T-helper 17 cell (primary cell): ENCODE measurements at places on chromosomes 6 and 20.

- H3K27me3 ChIP-seq: no peaks in the 10 kb centered on the region
- no peak overlapping the region for H3K4me3 ChIP-seq
- peaks cover 9% of the 10 kb centered on the region for H3K36me3 ChIP-seq
- no peak overlapping the region for H3K27ac ChIP-seq
- H3K4me1 ChIP-seq: peaks cover 6% of the 10 kb centered on the region
Measured at GRCh38 chr20:2987861-2988260, 55.6 kb upstream of the GNRH2 start.

GRCh38 chr6:31690231-31691077, 9.6 kb upstream of the LY6G5C start:
- H3K4me3 ChIP-seq: peak overlapping the region; percentile 49
- H3K27ac ChIP-seq: peak overlapping the region; percentile 34
- H3K27me3 ChIP-seq: no peaks in the 10 kb centered on the region

GRCh38 chr6:66771626-66772025, 1064.6 kb upstream of the EYS start:
- no peak overlapping the region for H3K4me3 ChIP-seq
- no peaks in the 10 kb centered on the region for H3K4me1 ChIP-seq

- H3K36me3 ChIP-seq: no peaks in the 10 kb centered on the region
- H3K27ac ChIP-seq: no peak overlapping the region
- H3K4me1 ChIP-seq: peaks cover 38% of the 10 kb centered on the region
- DNase-seq: no peak
- no peaks in the 10 kb centered on the region for H3K27me3 ChIP-seq
- no peak overlapping the region for H3K4me3 ChIP-seq
Measured at GRCh38 chr6:32947552-32948465, 5.1 kb downstream of the HLA-DMA start.

GRCh38 chr6:22082218-22082617, 214.6 kb downstream of the PRL start:
- no peak overlapping the region for H3K27ac ChIP-seq
- no peaks in the 10 kb centered on the region for H3K4me1 ChIP-seq
- DNase-seq: no peak
- H3K4me3 ChIP-seq: no peak overlapping the region

DNA sequence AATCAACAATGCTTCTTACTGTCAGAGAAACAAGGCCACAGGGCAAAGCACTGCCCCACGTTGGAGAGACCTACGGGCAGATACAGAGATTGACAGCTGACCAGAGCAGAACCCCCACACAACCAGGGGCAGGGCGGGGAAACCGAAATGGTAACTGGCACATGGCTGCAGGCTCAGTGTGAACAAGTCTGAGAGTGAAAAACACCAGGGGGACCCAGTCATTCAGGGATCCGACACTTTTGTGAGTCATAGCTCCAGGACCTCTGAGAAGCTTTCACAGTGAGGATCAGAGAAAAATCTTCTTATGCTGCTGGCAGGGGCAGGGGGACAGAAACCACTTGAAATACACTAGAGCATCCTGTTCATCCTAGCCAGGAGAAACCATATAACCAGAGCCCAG, 254.2 kb downstream of the C6orf118 start:
- H3K4me1 ChIP-seq: no peaks in the 10 kb centered on the region
- no peak overlapping the region for H3K27ac ChIP-seq
- DNase-seq: no peak
- H3K36me3 ChIP-seq: no peaks in the 10 kb centered on the region

DNA sequence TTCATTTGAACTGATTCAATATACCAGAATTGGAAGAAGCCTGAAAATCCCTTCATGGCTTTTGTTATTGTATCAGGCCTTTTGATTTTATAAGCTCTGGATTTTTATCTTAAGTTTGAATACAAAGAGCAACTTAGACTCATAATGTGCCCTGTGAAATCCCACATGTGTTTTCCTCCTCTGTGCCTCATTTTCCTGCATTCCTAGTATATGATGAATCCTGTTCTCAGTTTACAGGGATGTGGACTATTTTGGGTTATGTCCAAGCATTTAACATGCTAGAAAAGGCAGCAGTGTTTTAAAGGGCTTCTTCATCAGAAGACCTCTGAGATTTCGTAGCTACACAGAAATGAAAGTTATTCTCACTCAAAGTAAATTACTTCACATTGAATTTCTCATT, 455.0 kb downstream of the RFPL4B start:
- no peak overlapping the region for H3K27ac ChIP-seq
- no peaks in the 10 kb centered on the region for H3K36me3 ChIP-seq
- H3K27me3 ChIP-seq: no peaks in the 10 kb centered on the region
- H3K4me1 ChIP-seq: no peaks in the 10 kb centered on the region
- H3K4me3 ChIP-seq: no peak overlapping the region
- no peak for DNase-seq

DNA sequence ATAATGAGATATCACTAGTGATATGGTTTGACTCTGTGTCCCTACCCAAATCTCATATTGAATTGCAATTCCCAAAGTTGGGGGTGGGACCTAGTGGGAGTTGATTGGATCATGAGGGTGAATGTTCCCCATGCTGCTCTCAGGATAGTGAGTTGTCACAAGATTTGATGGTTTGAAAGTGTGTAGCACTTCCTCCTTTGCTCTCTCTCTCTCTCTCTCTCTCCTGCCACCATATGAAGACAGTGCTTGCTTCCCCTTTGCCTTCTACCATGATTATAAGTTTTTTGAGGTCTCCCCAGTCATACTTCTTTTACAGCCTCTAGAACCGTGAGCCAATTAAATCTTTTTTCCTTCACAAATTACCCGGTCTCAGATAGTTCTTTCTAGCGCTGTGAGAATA, 1002.0 kb upstream of the ADGRB3 start:
- H3K36me3 ChIP-seq: no peaks in the 10 kb centered on the region
- H3K27me3 ChIP-seq: no peaks in the 10 kb centered on the region
- H3K4me1 ChIP-seq: no peaks in the 10 kb centered on the region
- no peak overlapping the region for H3K4me3 ChIP-seq
- H3K27ac ChIP-seq: no peak overlapping the region

DNA sequence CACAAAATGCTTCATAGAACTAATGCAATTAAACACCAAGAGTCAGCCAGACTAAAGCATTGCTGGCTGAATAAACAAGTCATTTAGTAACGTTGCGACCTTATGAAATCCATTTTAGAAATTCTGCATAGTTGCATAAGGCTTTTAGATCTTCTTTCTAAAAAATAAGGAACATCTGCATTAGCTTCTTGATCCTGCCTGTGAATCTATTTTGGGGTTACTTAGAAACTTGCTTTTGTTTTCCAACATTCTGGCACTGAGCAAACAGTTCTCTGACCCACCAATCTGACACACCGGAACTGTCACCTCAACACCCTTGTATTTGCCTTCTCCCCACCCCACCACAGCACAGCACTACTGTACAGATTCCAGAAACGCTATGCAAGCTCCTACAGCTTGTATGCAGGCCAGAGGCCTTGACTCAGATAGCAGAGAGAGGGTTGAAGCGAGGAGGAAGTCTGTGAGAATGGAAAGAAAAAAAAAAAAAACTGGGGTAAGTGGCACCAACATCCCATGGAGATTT, 55.0 kb downstream of the KIF13A start:
- H3K4me3 ChIP-seq: no peak overlapping the region
- H3K27me3 ChIP-seq: peaks cover 30% of the 10 kb centered on the region
- peaks cover 2% of the 10 kb centered on the region for H3K36me3 ChIP-seq

- H3K27ac ChIP-seq: no peak overlapping the region
- no peaks in the 10 kb centered on the region for H3K4me1 ChIP-seq
- no peaks in the 10 kb centered on the region for H3K36me3 ChIP-seq
- no peak overlapping the region for H3K4me3 ChIP-seq
Measured at GRCh38 chr20:31653561-31653960, 15.8 kb downstream of the COX4I2 start.

GRCh38 chr6:53906103-53906502, 111.3 kb downstream of the LRRC1 start:
- H3K4me3 ChIP-seq: no peak overlapping the region
- DNase-seq: no peak
- H3K27me3 ChIP-seq: no peaks in the 10 kb centered on the region
- H3K27ac ChIP-seq: no peak overlapping the region
- H3K36me3 ChIP-seq: peaks cover 13% of the 10 kb centered on the region

- H3K4me3 ChIP-seq: no peak overlapping the region
- peaks cover 16% of the 10 kb centered on the region for H3K27me3 ChIP-seq
- no peak overlapping the region for H3K27ac ChIP-seq
- peaks cover 7% of the 10 kb centered on the region for H3K36me3 ChIP-seq
- DNase-seq: no peak
Measured at GRCh38 chr20:24096264-24096663, 107.7 kb upstream of the GGTLC1 start.
